Type B pancreatic cell (in vitro differentiated cells): ENCODE measurements at places on chromosomes 1 and 21.

DNA sequence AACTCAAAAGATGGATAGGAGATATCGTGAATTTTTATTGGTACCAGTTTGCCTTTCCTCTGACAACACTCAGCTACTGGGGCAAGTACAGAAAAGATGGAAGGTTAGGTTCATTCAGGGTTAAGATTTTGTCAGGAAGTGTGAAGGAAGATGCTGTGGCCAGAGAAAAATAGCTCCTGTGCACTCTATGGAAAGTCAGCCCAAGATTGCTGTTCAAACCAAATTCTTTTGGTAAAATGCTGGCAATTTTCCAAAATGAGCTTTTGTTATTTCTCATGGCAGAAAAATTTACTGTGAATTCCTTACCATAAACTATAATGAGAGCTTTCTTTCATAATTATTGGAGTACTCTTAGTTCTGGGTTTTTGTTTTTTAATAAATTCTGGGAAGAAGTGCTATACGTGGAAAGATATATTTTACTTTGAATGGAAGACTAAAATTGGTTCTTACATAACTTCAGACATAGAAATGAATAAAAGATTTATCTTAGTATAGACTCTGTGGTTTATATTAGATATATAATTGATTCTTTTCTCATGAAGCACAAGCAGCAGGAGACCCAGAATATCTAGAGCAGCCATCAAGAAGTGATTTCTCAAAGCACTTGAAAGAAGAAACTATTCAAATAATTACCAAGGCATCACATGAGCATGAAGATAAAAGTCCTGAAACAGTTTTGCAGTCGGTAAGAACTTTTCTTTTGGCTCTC lies 112.2 kb downstream of the USP25 start:
- DNase-seq = no peak

- DNase-seq = no peak
These were observed 21.9 kb downstream of the RHEX start for GRCh38 chr1:206074839-206075238.

- no peak for DNase-seq
These were observed 49.2 kb upstream of the EDN2 start for GRCh38 chr1:41533731-41534080.

- DNase-seq = peak; percentile 44
These were observed 4.6 kb upstream of the PRDM16 start for GRCh38 chr1:3064296-3064850.

GRCh38 chr21:17768840-17769446 lies 50.2 kb downstream of the C21orf91 start:
- DNase-seq = no peak

DNA sequence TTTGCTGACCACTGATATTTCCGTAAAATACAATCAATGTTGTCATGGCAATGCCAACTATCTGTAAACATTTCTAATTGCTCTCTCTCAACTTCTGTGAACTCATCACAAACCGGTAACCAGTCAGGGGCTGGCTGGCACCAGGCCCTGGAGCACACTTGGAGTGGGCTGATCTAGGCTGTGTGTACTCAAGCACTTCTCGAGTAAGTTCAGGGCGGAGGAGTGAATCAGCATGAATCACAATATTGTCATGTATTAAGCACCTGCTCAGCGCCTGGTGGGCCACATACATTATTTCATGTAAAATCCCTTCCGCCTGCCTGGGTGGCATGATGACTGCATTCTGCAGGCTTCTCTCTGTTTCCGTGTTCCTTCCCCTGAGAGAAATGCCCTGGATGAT lies 212.4 kb downstream of the FOXD2 start:
- DNase-seq = peak; percentile 59

GRCh38 chr21:26118938-26119540 lies 51.5 kb downstream of the APP start:
- no peak for DNase-seq

- no peak for DNase-seq
These were observed 133.6 kb upstream of the SLC45A1 start for GRCh38 chr1:8184301-8184700.

DNA sequence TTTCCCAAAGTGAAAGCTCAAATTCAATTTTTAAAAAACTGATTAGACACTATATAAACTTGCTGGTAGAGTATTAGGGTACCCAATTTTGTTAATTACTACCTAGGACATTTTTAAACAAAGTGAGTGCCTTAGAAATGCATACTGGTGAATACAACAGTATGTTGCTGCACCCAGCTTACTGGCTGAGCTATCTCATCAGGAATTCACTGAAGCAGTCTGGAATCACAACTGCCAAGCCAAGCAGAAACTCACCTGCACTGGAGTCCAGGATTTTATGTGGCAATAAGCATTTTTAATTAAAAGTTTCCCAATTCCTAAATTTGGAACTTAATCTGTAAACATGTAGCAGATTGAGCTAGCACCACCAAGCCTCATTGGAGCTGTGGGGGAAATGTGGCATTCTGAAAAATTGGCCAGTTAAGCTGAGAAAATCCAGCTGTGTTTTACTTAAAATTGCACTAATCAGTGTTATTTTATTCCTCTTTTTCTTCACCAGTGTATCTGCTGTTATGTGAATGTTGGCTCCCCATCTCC lies 61.8 kb downstream of the CLEC20A start:
- no peak for DNase-seq

DNA sequence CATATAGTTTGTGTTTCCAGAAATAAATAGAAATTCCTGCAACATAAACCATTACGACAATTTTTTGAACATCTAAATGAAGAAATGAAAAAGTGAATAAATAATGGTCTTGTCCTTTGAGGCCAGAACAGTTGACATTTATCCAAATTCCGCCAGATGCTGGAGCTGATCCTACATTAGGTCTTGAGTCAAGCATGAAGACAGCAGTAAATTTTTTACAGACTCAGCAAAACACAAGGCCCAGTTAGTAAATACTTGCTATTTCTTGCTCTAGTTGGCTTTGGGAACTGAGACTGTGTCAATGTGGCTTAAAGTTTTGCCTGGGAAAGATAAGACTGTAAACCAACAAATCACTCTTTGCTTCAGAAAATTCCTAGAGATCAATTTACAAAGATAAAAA lies 540.1 kb upstream of the RGS18 start:
- DNase-seq = no peak

DNA sequence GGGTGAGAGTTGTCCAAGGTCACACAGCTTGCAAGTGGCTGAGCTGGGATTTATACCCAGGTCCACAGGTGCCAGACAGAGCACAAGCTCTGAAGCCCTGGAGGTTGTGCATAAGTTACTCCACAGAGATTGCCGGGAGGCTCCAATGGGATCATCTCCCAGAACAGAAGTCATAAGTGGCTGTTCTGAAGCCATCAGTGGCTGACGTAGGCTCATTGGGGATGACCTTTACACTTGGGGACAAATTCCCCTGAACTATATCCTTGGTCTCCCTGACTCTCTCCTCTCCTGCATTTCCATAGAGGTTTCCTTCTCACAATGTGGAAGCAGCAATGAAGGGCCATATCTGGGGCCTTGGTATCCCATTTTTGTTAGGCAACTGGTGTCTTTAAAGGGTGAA lies 37.0 kb upstream of the IFNLR1 start:
- DNase-seq = no peak

GRCh38 chr1:54413295-54413694 lies 7.1 kb upstream of the SSBP3 start:
- no peak for DNase-seq

GRCh38 chr1:236345728-236346127 lies 48.4 kb upstream of the EDARADD start:
- DNase-seq = no peak

DNA sequence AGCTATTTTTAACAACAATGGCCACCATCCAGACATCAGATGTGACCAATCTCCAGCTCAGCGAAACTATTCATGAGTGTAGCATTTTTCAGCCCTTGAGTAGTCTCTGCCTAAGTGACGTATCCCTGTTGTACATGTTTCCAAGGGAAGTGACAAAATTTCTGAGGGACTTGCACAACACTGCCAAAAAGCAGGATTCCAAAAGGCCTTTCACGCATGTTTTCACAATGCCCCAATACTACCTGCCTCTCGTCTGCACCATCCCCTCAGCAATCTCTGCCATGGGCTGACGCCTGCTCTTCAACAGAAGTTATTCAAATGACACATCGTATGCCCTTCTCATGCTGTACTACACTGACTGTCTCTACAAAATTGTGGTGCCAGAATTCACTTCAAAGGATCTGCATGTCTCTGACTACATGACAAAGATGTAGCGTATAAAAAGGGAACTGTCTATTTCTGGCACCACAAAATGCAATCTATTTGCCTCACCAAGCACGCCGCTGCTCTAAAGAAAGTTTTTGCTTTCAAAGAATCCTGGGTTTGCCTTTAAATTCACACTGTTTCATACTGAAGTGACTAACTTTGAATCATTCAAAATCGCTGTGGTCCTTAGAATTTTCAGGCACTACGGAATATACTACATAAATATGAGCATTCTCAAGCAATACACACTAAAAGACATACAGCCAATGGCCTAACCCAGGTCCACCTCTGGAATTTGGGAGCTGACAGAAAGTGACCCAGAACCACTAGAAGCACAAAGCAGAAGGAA lies 32.9 kb downstream of the JAK1 start:
- no peak for DNase-seq

GRCh38 chr1:155009742-155010141 lies 7.1 kb downstream of the ZBTB7B start:
- no peak for DNase-seq

- no peak for DNase-seq
These were observed 61.1 kb downstream of the SLC45A1 start for GRCh38 chr1:8378981-8379470.

- DNase-seq = no peak
These were observed 249.0 kb downstream of the SETD4 start for GRCh38 chr21:35811191-35811806.

DNA sequence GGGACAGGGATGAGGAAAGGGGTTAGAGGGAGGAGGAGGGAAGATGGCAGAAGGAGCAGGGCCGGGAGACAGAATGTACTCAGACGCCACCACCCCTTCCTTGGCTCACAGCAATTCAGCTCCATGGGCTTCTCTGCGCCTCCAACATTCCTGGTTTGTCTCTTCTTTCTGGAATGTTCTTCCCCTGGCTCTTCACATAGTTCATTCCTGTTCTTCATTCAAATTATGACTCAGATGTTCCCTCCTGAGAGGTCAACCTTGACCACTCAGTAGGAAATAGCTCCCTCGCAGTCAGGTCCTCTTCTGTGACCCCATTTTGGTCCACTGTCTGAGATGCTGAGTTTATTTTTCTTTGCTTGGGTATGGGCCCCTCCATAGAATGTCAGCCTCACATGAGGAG lies 203.2 kb downstream of the C1orf94 start:
- no peak for DNase-seq

DNA sequence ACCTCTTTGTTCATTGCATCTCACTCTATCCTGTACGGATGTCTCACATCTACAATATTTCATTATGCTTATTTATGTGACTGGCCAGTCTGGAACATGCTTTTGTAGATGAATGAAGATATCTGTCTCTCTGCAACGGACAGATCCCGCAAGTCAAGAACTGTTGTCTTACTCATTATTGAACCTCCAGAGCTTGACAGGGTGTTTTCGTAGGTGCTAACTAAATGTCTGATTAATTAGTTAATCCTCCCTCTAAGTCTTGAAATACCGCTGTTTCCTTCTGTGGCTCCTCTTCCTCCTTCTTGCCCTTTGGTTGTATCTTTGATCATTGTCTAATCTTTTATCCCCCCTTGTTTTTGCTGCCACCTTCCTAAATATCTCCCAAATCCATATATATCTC lies 3.2 kb upstream of the C1orf162 start:
- no peak for DNase-seq

DNA sequence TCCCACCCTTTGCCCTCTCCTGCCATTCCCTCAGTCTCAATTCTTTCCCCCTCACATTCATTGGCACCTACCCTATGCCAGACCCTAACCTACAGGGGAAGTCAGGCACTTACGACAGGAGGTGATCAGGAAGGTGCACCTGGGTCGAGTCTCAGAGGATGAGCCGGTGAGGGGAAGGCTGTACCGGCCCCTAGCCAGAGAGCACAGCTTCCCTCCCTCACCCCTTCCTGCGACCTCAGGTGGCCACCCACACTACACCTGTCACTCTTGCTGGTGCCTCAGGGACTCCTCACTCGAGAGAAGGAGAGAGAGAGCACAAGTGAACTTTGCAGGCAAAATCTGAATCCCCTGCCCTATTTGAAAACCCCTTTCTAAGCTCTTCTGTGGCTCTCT lies 1.7 kb upstream of the MYOM3 start:
- no peak for DNase-seq

GRCh38 chr1:229264487-229264886 lies 6.4 kb upstream of the RAB4A start:
- DNase-seq = no peak

DNA sequence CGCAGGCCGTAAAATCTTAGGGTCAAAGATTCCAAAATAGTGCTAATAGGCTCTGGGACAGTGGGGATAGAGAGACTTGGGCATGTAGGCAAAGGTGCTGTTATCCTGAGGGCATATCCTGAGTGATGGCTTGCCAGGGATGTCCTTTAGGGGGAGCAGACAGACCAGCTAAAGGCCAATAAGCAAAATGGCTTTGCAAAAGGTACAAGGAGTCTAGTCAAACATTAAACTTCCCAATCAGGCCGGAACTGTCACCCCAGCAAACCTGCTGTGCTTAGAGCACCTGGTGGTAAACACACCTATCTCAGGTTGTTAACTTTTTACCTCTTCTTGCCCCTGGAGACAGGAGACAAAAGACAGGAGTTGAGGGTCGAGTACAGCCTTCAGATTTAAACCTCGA lies 49.1 kb downstream of the TRABD2B start:
- DNase-seq = no peak

DNA sequence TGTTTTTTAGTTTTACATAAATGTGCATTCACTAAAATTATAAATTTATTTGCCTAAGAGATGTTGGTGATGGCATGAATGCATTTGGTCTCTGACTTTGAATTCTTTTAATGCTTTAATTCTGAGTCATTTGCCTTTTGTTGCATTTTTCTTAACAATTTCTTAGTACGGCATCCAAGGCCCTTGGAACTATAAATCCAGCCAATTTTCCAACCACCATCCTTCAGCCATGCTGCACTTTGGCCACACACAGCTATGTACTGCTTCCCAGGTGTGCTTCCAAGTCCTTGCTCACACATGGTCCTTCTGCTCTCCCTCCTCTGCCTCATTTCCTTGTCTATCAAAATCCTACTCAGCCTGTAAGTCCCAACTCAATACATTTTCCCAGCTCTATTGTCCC lies 161.0 kb downstream of the DHRS3 start:
- DNase-seq = no peak

- DNase-seq = peak; percentile 84
These were observed at the start of gene CIART for GRCh38 chr1:150281758-150282557. TSS of gene CIART (plus strand) at chr1:150282554. CDS start at chr1:150283268, 714 bp downstream.

DNA sequence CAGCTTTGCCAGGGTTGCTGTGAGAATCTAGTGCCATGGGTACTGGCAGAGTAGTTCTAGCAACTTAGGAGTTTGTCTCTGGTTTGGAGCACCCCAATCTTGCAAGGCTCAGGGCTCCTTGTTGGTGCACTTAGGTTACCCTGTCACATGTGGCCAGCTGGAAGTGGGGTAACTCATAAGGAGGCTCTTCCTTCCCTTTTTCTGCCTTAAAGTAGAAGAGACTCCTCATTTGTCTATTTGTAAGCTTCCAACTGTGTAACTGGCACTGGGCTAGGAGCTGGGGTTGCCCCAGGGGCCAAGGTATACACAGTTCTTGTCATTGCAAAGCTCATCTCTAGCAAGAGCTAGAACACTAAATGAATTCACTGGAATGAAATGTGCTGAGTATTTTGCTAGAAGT lies 10.6 kb downstream of the MROH7 start:
- no peak for DNase-seq

- peak; percentile 87 for DNase-seq
These were observed 36.4 kb downstream of the ZNF697 start for GRCh38 chr1:119611701-119612113.

GRCh38 chr1:112882271-112882744 lies 73.7 kb downstream of the SLC16A1 start:
- DNase-seq = no peak

- DNase-seq = no peak
These were observed 14.1 kb downstream of the HENMT1 start for GRCh38 chr1:108646648-108647269.
